ENCODE measurements at places on chromosomes 11 and 22.
A peak's percentile ranks its signal among the peaks of the same experiment; 100 is the strongest.

DNA sequence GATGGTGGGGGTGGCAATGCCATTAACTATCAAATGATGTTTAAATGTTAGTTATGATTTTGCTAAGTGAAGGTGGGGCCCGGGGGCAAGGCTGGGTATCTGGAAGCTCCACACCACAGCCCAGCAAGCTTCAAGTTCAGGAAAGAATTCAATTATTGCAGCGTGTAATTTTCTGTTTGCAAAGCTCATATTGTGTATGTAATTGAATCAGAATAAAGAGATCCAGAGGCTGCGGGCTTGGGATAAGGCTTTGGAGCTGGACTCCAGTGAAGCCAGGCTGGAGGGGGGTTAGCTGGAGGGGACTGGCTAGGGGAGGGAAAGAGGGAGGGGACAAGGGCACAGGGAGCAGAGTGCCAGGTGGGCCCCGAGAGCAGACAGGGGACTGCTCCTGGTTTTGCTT, 557.1 kb upstream of the CADM1 start:
- no peak for DNase-seq

DNA sequence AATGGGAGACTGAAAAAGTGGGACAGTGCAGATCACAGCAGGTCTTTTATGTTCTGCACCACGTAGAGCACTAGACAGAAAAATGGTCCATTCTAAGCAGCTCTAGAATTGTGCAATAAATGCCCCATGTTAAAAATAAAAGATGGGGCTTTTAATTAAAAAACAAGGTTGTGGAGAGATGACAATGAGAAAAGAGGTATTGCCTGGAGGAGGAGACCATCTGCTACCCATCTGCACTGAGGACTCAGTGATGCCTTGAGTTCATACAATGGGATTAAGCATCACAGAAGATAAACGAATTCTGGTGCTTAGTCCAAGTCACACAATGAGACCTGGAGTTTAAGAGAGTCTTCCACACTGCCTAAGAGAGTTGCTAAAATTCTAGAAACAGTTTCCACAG, 73.6 kb downstream of the PAK1 start:
- DNase-seq = no peak

- DNase-seq = no peak
Measured at GRCh38 chr11:75594211-75594610, 32.2 kb downstream of the SERPINH1 start.

DNA sequence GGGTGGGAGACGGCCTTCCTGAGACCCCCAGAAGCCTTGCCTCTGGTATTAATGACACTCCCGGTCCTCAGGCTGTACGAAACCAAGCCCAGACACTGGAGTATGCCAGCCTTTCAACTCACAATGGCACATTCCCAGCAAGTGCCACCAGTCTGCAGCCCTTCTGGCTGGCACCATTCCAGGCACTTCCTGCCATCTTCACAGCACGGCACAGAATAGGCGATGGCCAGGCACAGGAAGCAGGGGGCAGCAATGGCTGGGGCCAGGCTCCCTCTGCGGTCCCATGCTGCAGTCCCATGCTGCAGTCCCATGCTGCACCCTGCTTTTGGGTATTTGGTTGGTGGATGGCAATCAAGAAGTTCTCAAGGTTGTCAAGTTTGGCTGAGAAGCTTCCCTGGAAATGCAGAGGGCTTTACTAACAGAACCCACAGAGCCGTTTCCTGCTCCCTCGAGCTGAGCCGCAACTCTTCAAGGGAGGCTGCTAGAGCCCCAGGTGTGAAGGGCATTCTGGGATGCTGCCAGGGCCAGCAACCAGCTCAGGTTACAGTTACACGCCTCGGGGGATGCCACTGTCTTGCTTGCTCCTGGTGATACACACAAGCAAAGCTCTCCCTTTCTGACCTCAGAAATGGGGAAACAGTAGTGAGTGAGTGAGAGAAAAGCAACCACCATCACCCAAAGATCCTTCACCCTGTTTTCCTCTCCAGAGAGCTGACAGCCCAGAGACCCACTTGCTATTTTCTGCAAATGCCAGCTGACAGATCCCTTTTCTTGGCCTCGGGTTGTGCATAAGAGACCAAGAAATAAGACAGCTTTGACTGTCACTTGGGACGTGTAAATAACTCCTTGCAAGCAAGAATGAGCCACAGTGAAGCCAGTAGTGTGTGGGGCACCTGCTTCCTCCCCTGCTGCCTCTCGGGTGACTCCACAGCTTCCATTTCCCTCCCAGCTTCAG, 23.9 kb downstream of the LRFN4 start:
- peak; percentile 80 for DNase-seq

DNA sequence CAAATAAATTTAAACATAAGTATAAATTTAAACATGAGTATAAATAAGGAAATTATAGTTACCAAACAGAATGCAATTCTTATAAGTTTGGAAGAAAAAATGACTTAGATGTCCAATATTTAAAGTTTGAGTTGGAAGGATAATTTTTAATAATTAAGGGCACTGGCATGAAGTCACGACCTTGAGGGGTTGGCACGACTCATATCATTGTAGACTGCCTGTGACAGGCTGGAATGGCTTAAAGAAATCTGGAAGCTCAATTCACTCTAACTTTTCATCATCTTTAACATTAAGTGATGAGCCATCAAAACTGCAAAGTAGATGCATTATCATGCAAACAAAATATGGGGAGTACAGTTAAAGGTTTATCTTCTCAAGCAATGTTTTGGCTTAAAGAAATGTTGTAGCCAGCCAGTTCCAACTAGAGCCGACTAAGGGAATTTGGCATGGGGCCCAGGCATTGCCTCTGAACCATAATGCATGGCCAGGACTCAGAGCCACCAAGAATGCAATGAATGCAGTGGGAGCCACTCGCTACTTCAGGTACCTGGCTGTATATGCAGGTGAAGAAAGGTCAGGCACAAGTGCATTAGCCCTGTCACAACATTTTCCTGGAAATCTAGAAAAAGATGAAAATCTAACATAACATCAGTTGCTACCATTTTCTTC, 33.4 kb downstream of the PGR start:
- no peak for DNase-seq
